ENCODE measurements at places on chromosomes 3 and 15.

GRCh38 chr3:123100193-123100776 is 33.5 kb downstream of the PDIA5 start:
- no peak for DNase-seq

- DNase-seq, result no peak
Measured at GRCh38 chr15:67931861-67932260, 92.0 kb upstream of the RNU6-1 start.

DNA sequence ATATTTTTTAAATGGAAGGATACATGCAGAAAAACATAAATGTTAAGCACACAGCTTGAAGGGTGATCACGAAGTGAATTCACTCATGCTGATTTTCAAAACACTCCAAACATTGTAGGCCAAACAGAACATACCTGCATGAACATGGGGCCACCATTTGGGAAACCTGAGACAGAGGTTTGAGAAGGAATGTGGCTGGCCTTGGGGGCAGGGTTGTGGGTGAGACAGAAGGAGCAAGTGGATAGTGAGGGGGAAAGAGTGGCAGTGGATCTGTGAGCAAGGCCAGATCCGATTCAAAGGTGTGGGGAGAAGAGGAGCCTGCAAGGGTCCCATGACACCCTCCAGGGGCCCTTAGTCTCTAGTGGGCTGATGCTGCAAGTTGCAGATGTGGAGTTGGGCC is 94.9 kb downstream of the HMG20A start:
- no peak for DNase-seq

DNA sequence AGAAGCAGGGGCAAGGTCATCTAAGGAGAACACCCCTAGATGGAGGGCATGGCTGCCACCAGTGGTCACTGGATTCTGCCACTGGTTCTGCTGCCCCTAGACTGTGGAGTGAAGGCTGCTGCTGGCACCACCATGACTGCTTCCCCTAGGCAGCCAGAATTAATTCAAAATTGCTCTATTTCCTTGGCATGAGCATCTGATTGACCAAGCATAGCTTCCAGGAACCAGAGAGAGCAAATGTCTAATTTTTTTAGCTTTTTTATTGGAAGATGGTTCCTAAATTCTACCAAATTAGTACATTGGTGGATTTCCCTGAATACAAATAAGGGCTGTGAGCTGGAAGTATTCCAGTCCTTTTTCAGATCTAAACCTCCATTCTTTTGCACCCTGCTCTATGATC is 270.2 kb upstream of the GBE1 start:
- DNase-seq, result no peak

- DNase-seq, result no peak
Measured at GRCh38 chr15:90989040-90989768, 5.1 kb downstream of the PRC1 start.

DNA sequence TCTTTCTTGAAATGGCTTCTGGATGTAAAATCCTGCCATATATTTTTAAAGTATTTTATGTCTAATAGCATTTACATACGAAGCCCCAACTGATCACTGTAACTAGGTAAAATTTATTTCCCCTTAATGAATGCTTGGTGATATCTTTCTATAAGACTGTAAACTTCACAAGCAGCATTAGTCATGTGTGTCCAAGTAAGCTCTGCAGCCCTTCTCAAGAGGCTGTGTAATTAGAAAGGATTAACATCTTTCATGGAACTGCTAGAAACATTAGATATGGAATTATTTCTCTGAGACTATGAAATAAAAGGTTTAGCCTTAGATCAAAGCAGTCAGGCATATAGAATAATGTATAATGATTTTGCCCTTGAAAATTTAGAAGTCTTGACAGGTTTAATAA is 143.3 kb downstream of the EPHA3 start:
- no peak for DNase-seq

DNA sequence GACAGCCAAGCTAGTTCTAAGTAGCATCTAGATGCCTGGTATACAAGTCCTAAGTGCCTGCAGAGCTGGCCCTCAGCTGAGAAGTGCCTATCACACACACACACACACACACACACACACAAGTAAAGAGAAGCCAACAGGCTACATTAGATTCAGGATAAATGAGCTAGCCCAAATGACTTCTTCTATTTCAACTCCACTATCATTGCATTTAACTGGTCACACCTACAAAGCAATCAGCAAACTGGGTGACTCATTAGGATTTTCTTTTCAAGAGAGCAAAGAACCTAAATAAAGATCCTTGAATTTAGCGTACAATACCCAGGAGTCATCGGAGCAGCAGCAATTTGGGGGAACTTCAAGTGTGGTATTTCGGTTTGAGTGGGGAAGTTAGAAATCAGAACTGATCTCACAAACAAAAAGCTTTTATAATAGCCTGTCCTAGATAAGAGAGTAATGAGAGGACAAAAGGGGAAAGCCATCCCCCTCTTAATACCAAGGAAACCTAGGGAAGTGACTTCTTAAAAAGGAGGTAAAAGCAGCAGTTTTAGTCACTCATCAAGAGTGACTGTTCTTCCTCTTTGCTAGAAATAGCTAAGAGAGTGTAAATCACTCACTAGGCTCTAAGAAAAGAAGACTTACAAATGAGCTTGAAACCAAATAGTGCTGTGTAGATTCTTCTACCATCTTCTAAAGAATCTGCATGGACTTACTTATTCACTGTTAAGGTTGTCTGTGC is 112.7 kb downstream of the TNIK start:
- DNase-seq, result peak; percentile 75

GRCh38 chr3:99639579-99639978 is 1.2 kb downstream of the COL8A1 start:
- no peak for DNase-seq

DNA sequence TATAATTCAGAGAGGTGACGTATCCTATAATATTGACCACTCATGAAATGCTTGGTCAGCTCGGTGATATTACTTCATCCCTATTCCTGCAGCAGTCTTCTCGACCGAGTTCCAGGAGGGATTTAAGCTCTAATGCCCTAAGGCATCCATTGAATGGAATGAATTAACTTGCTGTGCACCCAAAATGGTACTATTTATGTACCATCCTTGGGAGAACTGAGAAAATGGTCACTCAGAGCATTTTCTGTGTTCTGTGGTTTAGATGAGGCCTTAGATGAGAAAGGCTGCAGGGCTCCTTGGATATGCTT is 638 bp downstream of the BLOC1S6 start:
- no peak for DNase-seq

DNA sequence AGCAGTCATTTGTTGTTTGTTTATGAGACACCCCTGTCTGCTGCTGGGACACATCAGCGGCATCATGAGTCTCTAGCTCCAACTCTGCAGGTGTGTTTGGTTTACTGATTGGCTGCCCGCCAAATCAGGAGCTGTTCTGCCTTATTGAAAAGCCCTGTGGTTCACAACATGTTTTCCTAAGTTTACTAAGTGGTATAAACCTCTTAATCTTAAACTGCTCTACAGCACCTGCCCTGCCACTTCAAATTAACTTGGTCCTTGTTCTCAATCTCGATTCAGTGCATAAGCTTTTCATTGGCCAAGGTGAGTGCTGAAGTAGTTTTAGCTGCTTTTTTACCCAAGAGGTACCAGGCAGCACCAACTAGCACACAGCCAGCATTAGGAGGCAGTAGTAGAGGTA is 77.8 kb upstream of the WDR72 start:
- DNase-seq, result no peak

GRCh38 chr3:142614059-142614626 is 17.9 kb downstream of the PLS1 start:
- no peak for DNase-seq

GRCh38 chr3:23567917-23568316 is 237.8 kb upstream of the UBE2E1 start:
- DNase-seq, result no peak
